ENCODE measurements at places on chromosomes 5 and 9.

DNA sequence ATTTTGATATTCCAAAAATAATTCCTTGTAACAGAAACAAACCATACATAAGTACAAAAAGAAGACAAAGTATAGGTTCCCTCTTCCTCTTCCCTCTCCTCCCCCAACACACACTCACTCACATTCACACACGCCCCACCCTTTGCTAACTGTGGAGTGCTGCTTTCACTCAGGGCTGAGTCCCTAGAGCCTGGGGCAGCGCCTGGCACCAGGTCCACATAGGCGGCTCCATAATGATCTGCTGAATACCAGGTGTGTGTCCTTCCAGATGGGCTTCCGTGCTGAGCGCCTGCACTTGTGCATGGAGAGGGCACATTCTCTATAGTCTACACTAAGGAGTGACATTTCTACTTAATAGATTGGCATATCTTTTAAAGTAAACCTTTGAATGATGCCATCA, 3.7 kb downstream of the SEMA4D start:
- DNase-seq: no peak

- DNase-seq: no peak
These were observed 24.4 kb downstream of the BHMT start for GRCh38 chr5:79135790-79136553.

DNA sequence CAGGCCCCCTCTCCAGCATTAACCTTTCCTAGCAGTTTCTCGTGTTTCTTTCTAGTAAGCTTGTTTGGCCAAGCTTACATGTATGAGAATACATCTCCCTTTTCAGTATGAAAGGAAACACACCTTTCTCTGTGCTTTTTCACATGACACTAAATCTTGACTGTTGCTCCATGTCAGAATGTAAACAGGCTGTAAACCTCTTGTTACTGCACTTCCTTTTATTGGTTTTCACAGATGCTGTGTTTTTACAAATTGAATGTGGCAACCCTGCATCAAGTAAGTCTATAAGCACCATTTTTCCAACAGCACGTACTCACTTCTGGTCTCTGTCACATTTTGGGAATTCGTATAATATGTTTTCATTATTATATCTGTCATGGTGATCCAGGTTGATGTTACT, 2.2 kb upstream of the CANX start:
- DNase-seq: no peak

- DNase-seq: peak; percentile 37
These were observed 65.3 kb downstream of the ARHGEF37 start for GRCh38 chr5:149646564-149646963.

GRCh38 chr5:138597661-138598400, 22.6 kb upstream of the HSPA9 start:
- no peak for DNase-seq

- DNase-seq: no peak
These were observed 322.7 kb downstream of the ARHGEF28 start for GRCh38 chr5:73948720-73949119.

DNA sequence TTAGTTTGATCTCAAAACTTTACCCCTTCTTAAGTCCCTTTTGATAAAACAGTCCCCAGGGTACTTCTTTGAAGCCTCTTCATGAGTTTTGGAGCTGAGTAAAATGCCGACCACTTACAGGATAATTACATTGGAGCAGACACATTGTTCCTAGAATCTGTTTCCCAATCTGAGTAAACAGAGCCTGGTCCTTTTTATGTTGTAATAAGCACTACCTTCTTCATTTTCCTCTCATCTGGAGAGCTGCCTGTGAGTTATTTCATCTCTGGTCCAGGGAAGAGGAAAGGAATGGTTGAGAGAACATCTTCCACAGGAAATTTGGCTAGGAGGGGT, 26.3 kb upstream of the GALNT10 start:
- no peak for DNase-seq

DNA sequence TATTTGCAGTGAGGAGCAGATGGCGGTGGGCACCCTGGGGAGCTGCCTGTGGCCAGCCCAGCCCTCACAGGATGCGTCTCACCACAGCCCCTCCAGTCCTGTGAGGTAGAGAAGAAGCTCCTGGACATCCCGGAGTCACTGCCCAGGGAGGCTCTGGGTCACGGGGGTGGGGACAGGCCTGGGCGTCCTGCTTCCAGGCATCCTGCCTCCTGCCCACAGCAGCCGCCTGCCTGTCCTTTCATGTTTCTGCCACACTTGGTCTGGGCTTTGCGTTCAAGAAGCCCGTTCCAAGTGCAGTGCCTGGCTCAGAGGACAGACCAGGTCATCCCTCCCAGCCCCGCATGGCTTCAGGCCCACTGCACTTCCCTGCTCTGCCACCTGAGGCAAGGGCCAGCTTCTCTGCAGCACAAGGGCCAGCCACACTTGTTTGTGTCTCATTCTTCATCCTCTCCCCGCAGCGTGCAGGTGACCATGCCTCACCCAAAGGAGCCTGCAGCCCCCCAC, 38.2 kb downstream of the ZDHHC11B start:
- no peak for DNase-seq

GRCh38 chr9:124139001-124139400, 118.7 kb upstream of the NEK6 start:
- no peak for DNase-seq

DNA sequence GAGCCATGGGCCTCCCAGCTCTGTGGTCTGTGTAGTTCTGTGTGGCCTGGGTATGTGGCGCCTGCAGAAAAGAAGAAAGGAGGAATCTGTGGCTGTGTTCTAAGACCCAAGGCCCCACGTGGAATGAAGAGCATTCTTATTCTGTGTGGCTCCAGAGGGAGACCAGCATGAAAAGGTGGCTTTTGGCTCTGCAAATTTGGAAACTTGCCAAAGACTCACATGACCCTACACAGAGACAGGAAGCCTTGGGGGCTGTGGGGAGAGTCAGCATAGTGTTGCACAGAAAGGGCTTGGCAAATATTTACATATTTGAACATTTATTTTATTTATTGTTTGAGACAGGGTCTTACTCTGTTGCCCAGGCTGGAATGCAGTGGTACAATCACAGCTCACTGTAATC, 193.3 kb downstream of the TMEM38B start:
- no peak for DNase-seq

- no peak for DNase-seq
These were observed 33.4 kb downstream of the SARDH start for GRCh38 chr9:133704711-133705181.

DNA sequence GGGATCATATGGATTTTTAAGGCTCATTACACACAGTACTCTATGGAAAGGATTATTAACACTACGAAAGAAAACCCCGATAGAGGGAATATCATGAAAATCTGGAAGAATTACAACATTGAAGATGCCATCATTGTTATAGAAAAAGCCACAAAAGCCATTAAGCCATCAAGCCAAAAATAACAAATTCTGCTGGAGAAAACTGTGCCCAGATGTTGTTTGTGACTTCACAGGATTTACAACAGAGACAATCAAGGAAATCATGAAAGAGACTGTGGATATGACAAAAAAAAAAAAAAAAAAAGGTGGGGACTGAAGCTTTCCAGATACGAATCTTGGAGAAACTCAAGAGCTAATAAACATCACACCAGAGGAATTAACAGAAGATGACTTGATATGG, 433.8 kb upstream of the CDH6 start:
- no peak for DNase-seq

Measured in activated CD4-positive, alpha-beta T cell treated with anti-CD3 and anti-CD28 coated beads, Interleukin-2, amount 50 U/mL, for 48 hours (primary cell).